ENCODE measurements at places on chromosomes 2 and 18.
A peak's percentile ranks its signal among the peaks of the same experiment; 100 is the strongest.

DNA sequence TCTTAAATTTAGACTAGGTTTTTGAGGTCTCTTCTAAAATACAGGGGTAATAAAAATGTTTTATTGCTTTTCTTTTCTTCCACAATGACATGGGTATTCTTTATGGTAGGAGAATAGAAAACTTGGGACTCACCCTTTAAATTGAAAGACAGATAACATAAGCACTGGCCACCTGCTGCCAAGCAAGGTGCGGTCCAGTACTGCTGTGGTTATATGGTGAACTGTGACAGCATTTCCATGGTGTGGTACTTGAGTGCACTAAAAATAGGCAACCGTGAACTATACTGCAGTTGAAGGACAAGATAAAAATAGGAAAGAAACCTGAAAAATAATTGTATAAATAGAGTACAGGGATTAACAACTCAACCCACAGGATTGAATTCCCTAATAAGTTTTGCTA is 54.4 kb upstream of the GRB14 start:
- H3K36me3 ChIP-seq = no peaks in the 10 kb centered on the region
- H3K4me3 ChIP-seq = no peak overlapping the region
- no peak for DNase-seq
- no peaks in the 10 kb centered on the region for H3K4me1 ChIP-seq

- no peak for DNase-seq
- no peaks in the 10 kb centered on the region for H3K36me3 ChIP-seq
- H3K27me3 ChIP-seq = peaks cover 2% of the 10 kb centered on the region
Measured at GRCh38 chr18:10166164-10166807, 252.5 kb downstream of the VAPA start.

DNA sequence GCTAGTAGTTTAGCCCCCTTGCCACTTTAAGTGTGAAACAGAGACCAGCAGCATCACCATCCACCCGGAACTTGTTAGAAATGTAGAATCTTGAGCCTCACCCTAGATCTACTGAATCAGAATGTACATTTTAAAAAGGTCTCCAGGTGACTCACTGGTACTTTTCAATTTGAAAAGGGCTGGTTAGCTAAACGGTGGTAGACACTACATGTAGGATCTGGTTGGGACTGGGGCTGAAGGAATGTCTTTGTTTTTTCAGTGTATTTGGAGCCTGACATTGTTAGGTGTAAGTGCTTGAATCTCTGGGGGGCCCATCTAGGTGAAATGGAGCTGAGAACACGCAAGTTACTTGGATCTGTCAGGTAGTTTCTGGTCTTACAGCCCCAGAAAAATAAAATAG is 44.0 kb upstream of the XPO1 start:
- no peak overlapping the region for H3K4me3 ChIP-seq
- DNase-seq = no peak
- H3K4me1 ChIP-seq = peaks cover 9% of the 10 kb centered on the region
- H3K27me3 ChIP-seq = no peaks in the 10 kb centered on the region
- H3K27ac ChIP-seq = no peak overlapping the region

GRCh38 chr2:121831841-121832240 is 76.4 kb downstream of the TSN start:
- no peak overlapping the region for H3K27ac ChIP-seq
- no peak overlapping the region for H3K4me3 ChIP-seq
- no peaks in the 10 kb centered on the region for H3K4me1 ChIP-seq
- DNase-seq = no peak

DNA sequence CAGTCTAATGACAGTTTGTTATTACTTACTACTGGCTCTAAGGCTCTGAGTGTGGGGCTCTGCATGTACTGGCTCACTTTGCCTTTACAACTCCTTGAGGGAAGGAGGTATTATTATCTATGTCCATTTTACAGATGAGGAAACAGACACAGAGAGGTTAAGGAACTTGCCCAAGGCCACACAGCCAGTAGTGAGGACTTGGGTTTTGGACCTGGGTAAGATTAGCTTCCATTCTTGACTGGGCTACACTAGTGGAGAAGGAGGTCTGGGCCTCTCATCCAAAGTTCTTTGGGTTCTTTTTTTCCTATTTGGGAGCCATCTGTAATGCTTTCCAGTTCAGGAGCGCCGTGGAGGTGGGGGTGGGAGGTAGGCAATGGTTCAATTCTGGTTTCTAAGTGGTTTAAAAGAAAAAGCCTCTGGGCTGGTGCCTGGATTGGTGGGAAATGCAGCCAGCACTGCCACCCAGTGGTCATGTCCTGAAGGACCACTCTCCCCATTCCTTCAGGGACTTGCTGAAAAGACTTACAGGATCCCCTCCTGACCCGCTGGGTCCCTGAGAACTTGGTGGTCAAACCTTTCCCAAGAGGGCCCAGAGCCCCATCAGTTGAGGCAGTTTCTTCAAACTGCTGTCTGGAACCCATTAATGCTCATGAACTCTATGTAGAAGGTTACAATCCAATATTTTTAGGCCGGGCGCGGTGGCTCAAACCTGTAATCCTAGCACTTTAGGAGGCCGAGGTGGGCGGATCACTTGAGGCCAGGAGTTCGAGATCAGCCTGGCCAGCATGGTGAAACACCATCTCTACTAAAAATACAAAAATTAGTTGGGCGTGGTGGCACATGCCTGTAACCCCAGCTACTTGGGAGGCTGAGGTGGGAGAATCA is 38.6 kb upstream of the NOTO start:
- H3K4me3 ChIP-seq = no peak overlapping the region
- peak; percentile 82 for DNase-seq
- no peaks in the 10 kb centered on the region for H3K4me1 ChIP-seq
- H3K27me3 ChIP-seq = peaks cover 2% of the 10 kb centered on the region
- no peak overlapping the region for H3K27ac ChIP-seq
- no peaks in the 10 kb centered on the region for H3K36me3 ChIP-seq

DNA sequence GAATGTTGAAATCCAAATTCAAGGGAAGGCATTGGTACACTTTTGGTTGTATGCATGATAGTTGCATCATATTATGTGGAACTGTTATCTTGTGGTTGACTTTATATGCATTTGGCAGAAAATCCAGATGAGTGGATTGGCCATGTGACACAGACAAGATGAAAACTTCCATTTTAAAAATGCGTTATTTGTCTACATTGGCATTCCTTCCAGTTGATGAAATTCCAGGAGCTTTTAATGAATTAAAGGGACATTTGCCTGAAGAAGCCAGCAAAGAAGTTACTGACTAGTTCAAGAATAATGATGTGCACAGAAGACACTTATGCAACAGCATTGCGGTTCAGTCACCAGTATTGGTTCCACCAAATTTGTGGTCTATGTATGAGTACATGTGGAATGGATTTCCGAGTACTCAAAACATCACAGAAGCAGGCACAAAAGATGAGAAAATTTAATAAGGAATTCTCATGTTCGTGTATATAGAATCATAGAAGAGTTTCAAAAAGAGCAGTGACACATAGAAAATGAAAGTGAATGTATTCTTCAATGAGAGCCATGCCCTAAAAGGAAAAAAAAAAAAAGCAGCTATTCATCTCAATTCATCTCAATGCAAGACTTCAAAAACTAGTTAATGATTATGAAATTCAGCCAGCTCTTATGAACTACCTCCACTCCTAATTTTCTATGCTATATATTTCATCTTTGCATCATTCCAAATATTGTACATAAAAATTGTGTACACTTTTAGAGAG is 232.1 kb downstream of the RBM43 start:
- peaks cover 10% of the 10 kb centered on the region for H3K4me1 ChIP-seq
- no peaks in the 10 kb centered on the region for H3K36me3 ChIP-seq
- H3K27me3 ChIP-seq = peaks cover 4% of the 10 kb centered on the region
- H3K27ac ChIP-seq = no peak overlapping the region
- no peak overlapping the region for H3K4me3 ChIP-seq
- DNase-seq = no peak

DNA sequence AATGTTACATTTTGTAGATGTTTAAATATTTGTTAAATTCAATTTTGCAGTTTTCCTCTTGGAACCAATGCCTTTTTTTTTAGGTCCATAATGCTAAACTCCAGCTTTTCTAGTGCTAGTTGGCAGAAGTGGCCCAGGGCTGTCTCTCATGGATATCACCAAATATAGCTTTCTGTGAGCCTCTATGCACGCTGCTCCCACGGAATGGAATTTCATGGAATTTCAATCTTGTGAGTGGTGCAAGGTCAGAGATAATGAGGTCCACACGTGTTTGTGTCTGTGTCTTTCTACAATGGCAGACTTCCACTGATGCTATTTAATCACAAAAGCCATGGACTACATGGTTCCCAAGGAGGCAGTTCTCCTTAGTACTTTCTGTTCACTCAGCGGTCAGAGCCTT is 191.5 kb upstream of the PARD3B start:
- H3K27me3 ChIP-seq = peaks cover 13% of the 10 kb centered on the region
- no peak for DNase-seq
- H3K36me3 ChIP-seq = no peaks in the 10 kb centered on the region
- no peak overlapping the region for H3K4me3 ChIP-seq
- H3K4me1 ChIP-seq = no peaks in the 10 kb centered on the region
- H3K27ac ChIP-seq = no peak overlapping the region

DNA sequence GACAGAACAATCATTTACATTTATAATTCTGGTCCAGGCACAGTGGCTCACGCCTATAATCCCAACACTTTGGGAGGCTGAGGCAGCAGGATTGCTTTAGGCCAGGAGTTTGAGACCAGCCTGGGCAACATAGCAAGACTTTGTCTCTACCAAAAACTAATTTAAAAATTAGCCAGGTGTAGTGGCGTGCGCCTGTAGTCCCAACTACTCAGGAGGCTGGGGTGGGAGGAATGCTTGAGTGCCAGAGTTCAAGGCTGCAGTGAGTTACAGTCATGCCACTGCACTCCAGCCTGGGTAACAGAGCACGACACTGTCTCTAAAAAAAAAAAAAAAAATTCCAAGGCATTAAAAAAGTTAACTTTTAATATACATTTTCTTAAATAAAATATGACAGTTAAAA is 88.1 kb downstream of the PLEKHM3 start:
- H3K27me3 ChIP-seq = no peaks in the 10 kb centered on the region
- no peak for DNase-seq
- H3K4me1 ChIP-seq = no peaks in the 10 kb centered on the region
- H3K27ac ChIP-seq = no peak overlapping the region
- H3K4me3 ChIP-seq = no peak overlapping the region
- peaks cover 5% of the 10 kb centered on the region for H3K36me3 ChIP-seq

Data from activated naive CD4-positive, alpha-beta T cell treated with anti-CD3 and anti-CD28 coated beads for 36 hours (primary cell).